ENCODE measurements at places on chromosomes 7 and 10. TPM values are rescaled to one million over a fixed set of nuclear protein-coding genes. Genes with fewer than 3 reads are reported as not detected.

Gene SVIL
- polyA plus RNA-seq: 13.6 TPM

Gene SYT15
- polyA plus RNA-seq: 18.4 TPM

Gene CYP2C19
- not detected for polyA plus RNA-seq

Gene GOLGA7B
- polyA plus RNA-seq: 0.47 TPM

Gene UCN3
- polyA plus RNA-seq: 0.17 TPM

Gene STX1A
- 7.7 TPM for polyA plus RNA-seq

Gene SSBP1
- polyA plus RNA-seq: 263 TPM

Gene CCDC172
- not detected for polyA plus RNA-seq

Gene LIPM
- not detected for polyA plus RNA-seq

Gene ASB15
- not detected for polyA plus RNA-seq

Gene PNLIPRP3
- polyA plus RNA-seq: not detected

Gene GNAT3
- polyA plus RNA-seq: not detected

Gene GJC3
- 0.07 TPM for polyA plus RNA-seq

Gene WNT8B
- polyA plus RNA-seq: 0.04 TPM

Gene PROSER2
- 9.0 TPM for polyA plus RNA-seq

Gene GLCCI1
- 13.9 TPM for polyA plus RNA-seq

Gene CYP2W1
- polyA plus RNA-seq: not detected
